ENCODE measurements at places on chromosomes 3 and 15.

DNA sequence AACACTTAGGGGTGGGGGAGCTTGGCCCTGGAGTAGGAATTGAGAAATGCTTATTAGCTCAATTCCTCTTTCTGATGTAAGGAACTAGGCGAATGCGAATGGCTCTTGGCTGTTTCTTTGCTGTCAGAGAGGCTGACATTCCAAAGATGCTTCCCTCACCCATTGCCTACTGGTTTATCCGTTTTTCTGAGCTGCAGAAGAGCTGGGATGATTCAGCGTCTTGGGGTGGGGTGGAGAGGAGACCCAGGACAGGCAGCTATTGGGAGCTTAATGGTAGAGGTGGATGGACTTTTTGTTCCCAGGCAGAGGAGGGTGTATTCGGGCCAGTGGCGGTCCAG, 9.8 kb downstream of the PLEKHO2 start:
- peak; percentile 30 for DNase-seq

DNA sequence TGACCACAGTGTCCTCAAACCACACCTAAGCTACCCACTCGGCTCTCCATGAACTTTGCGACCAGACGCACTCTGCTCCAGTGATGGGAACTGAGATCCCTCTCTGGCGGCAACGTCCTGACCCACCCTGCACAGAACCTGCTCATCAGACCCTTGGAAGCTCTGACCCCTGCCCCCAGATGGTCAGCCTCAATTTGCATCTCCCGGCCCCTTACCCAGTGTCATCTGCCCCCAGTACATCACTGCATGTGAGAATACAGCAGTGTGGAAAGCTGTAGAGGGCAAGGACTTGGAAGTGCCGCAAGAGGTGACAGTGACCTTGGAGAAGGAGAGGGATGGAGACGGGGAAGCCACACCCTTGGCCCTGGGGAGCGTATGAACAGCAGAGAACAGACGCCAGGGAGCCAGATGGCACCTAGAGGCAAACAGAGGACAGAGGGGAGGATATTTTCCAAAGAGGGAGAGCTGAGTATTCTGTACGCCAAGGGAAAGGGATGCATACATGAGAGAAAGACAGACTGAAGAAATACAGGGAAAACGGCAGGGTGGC, 192.0 kb downstream of the XXYLT1 start:
- DNase-seq, result no peak

GRCh38 chr15:91223863-91224262, 123.8 kb downstream of the SV2B start:
- DNase-seq, result no peak

DNA sequence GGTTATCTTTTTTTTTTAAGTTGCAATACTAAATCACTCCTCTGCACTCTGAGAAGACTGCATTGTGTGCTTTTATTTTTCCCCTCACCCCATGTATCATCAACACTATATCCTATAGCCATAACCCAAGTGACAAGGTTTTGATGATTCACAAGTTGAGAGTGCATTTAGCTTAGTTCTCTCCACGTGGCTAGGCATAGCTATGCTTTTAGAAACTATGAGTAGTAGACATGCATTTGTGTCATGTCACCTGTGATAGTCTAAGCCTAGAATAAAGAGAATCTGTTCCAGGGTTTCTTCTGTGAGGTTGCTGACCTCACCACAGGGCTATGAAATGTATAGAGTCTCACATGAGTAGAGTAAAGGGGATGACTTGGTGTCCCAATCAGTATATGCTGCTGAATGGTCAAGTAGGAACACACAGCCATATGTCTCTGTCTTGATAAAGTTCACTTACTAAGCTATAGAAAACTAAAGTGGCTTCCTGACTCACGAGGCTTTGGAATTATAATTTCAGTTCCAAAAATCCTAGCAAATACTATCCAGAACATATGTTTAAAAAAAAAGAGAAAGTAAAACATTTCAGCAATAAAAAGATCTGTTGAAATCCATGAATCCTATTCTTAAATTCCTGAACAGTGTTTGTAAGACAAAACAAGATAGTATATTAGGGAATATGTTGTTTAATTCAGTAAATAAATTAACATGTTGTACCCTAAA, 206.3 kb downstream of the LSAMP start:
- no peak for DNase-seq

GRCh38 chr3:23450051-23450450, 246.9 kb downstream of the UBE2E2 start:
- DNase-seq, result no peak

DNA sequence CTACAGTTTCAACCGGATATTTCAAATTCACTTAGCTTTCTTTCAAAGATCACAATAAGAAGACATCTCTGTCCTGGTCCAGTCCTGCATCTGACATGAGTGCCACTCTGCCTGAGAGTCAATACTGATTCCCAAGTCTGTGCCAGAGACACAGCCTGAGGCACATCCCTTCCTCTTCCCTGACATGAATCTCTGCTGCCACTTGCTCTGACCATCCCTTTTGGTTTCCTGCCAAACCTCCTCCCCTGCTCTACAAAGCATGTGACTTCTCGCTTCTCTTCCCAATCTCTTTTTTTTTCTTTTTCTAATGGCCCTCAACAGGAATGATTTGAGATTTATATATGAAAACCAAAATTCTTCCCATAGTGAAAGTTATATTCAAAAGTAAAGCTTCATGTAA, 117.9 kb downstream of the MECOM start:
- no peak for DNase-seq

DNA sequence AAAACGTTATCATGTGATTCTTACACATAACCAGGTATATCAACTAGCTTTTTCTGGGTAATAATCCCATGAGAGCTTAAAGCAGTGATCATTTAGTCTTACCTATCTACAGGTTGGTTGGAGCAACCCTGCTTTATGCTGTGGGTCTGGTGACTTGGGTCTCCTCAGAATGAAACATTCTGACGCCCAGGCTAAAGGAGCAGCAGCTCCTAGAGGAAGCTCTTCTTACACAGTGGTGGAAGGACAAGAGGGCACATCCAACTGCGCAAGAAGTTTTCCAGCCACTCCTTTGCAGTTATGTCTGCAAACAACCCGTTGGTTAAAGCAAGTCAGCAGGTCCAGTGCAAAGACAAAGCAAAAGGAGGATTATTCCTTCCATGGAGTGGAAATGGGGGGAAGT, 377.5 kb downstream of the EDEM1 start:
- no peak for DNase-seq

DNA sequence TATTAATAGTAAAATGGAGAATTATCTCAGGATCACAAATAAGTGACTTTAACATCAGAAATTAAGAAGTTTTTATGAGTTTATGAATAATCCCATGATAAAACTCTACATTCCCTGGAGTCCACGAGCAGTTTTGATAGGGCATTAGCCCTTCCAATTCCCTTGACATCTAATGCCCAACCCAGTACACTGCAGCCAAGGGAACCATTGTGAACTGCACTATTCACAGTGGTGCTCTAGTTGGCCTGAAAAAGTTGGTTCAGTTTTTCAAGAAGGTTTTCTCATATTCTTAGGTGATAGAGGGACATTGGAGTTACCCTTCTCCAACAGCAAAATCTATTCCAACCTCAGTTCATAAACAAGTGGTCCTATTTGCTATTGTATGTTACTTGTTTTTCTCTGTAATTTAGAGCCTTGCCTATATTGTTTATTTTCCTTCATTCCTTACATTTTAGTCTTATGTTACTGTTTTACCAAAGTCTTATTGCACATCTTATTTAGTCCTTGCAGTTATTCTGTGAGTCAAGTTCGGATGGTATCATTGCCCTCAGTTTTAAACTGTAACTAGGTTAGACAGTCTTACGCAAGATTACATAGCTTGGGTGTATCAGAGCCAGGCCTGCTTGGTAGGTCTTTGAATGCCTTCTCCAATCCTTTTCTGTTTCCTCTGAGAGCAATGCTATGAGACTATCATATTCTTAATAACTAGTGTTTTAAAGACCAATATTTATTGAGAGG, 57.9 kb upstream of the SAMMSON start:
- DNase-seq, result peak; percentile 45

- no peak for DNase-seq
Measured at GRCh38 chr3:159128628-159129027, 326.8 kb downstream of the MFSD1 start.

DNA sequence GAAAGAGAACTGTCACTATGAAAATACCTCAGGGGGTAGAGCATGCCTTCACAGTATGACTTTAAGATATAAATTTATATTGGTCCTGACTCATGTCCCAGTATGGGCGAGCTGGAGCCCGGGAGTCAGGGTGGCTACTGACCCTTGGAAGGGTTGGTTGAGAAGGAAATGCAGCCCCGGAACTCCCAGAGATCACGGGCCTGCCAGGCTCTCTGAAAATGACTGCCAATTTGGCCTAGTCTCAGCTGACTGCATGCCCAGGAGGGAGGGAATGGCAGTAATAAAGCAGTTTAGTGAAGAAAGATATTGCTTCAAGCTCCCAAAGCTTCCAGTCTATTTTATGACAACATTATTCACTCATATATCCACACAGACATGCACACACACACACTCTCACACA, 299.0 kb downstream of the NR2F2 start:
- DNase-seq, result peak; percentile 6

DNA sequence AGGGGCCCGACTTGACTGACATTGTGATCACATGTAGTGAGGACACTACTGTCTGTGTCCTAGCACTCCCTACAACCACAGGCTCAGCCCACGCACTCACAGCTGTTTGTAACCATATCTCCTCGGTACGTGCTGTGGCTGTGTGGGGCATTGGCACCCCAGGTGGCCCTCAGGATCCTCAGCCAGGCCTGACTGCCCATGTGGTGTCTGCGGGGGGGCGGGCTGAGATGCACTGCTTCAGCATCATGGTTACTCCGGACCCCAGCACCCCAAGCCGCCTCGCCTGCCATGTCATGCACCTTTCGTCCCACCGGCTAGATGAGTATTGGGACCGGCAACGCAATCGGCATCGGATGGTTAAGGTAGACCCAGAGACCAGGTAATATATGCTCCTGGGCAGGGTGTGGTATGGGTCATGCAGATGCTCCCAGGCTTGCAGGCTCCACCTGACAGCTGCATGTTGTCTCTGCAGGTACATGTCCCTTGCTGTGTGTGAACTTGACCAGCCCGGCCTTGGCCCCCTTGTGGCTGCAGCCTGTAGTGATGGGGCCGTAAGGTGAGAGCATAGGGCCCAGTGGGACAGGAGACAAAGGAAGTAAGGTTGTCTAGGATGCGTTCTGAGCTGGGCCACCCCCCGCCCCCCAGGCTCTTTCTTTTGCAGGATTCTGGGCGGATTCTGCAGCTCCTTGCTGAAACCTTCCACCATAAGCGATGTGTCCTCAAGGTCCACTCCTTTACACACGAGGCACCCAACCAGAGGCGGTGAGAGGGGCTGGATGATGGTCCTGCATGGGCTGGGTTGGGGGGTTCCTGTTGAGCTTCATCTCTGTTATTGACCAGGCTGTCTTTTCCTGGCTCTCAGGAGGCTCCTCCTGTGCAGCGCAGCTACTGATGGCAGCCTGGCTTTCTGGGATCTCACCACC, 4.4 kb downstream of the DALRD3 start:
- peak; percentile 23 for DNase-seq

DNA sequence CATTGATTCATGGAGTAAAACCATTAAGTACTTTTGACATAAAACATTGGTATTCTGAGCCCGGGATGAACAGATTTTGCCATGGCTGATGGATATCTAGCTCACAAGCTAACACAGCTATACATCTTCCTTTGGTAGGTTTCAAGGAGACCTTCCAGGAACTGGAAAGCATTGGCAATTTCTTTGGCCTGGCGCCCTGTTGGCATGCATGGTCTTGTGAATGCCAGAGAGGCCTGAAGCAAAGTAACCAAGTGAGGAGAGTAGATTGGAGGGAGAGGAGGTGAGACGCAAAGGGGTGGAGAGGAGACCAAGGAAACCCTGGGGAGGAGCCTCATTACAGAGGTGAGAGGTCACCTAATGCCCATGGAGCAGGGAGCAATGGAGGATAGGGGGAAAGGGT, 67.2 kb downstream of the SQOR start:
- no peak for DNase-seq

DNA sequence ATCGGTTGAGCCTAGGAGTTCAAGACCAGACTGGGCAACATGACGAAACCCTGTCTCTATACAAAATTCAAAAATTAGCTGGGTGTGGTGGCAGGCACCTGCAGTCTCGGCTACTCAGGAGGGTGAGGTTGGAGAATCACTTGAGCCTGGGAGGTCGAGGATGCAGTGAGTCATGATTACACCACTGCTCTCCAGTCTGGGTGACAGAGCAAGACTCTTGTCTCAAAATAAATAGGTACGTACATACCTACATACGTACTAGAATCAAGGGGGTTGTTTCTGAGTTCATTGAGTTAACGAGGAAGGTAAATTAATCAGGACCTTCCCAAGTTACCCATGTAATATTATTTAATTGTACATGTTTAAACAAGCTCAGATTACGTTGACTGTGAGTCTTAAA, 97.5 kb downstream of the CHL1 start:
- no peak for DNase-seq

GRCh38 chr15:36004891-36005490, 459.0 kb upstream of the DPH6 start:
- DNase-seq, result no peak

- DNase-seq, result no peak
Measured at GRCh38 chr15:93179700-93180102, 90.7 kb upstream of the RGMA start.

- no peak for DNase-seq
Measured at GRCh38 chr15:66498501-66499386, 1.2 kb upstream of the SNAPC5 start.

DNA sequence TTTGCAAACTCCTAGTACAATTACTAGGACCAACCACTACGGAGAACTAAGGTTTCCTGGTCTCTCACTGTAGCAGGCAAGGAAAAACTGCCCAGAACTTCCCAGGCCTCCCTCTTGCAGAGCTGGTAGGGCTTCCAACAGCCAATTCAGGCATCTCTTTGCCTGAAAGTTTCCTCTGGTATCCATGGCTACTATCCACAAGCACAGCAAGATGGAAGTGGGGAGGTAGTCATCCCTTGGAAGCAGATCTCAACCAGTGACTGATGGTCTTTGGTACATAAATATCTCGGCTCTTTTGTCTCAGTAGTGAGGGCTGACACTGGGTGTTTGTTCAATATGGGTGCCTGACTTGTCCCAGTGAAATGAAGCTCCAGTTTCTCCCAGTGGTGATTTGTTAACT, 201.3 kb upstream of the MRPL3 start:
- DNase-seq, result no peak

DNA sequence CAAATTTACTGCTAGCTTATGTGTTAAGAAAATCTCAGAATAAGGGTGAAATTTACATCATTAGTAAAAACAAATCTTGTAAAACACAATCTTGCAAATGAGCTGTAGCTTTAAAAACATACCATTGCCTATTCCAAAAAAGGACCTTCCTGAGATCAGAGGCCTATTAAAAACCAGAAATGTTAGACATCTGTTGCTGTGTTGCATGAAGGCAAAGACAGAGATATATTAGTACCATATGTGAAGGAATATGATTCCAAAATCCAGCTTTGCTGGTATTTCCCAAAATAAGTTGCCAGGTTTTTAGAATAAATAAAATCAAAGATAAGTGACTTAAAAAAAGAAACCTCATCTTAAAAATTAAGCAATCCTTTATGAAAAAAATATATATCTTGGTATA, 504.1 kb upstream of the CDIN1 start:
- no peak for DNase-seq
